Stimulated activated CD4-positive, alpha-beta T cell treated with anti-CD3 and anti-CD28 coated beads, Interleukin-2, amount 100 ng/mL, for 4 hours (primary cell): ENCODE measurements at places on chromosomes 3 and 15.

GRCh38 chr3:180306691-180307090 lies 270.0 kb upstream of the PEX5L start:
- DNase-seq: no peak

- DNase-seq: no peak
These were observed 14.4 kb downstream of the TMOD2 start for GRCh38 chr15:51765751-51766150.

DNA sequence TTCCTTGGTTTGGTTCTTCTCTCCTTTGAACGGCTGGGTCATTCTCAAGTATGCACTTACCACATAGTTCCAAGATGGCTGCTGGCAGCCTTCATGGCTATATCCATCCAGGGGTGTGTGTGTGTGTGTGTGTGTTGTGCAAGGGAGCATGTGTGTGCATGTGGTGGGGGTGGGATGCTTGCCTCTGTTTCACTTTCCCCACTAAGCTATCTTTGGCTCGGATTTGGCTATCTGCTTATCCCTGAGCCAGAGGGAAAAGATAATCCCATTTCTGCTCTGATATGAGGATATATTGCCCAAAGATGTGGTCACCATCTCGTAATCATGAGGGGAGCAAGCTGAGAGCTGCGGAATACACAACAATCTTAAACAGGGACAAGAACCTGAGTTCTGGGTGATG lies 26.2 kb downstream of the ANAPC13 start:
- no peak for DNase-seq

DNA sequence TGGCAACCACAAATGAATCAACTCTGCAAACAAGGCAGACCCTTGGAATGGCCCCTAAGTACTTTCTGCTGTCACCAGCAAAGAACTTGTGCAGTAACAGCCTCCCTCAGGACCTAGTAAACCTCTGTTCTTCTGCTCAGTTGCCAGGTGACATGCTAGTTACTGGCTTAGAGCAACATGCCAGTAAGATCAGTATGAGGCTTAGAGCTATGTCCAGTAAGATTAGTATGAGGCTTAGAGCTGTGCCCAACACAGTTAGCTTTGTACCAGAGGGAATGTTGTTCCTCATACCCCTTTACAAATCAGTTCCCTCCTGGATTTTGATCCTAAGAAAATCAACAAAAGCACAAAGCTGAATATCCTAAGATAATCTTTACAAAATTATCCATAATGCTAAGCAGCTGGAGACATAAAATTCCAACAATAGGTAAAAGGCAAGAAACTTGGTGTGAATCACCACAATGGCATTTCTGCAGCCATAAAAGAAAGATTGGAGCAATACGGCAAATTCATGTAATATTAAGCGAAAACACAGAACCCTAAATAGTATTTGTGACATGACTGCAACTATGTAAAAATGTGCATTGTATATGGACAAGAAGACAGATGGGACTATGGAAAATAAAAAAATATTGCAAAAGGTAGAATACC lies 107.3 kb upstream of the LPP start:
- DNase-seq: no peak

DNA sequence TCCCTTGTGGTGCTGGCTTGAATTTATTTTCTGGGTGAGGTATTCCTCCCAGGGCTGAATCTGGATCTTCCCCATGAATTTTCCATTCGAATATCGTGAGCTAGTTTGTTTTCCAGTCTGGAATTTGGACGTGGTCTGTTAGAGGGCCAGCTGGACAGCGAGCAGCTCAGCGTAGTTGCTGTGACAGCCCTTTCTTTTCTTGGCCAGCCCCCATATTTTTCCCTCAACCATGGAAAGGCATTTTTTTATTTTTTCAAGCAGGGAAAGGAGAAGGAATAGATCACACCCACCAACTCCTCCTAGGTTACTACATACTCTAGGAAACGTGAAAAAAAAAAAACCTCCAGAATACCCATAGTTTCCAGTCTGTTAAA lies 152.0 kb downstream of the KLHL25 start:
- no peak for DNase-seq

DNA sequence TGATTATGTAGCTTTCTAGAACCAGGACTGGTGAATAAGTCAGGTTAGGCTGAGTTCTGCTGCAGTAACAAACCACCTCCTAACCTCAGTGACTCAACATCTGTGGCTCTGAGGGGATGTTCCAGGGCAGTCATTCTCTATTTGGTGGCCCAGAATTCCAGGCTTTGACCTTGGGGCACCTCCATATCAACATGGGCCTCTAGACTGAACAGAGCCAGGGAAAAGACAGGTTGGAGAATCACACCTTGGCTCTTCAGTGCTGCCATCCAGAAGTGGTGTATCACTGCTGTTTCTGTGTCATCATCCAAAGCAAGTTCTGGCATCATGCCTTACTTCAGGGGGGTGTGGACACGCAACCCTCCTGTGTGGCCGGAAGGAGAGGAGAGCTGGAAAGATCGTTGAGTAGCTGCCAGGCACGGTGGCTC lies 15.3 kb downstream of the ZBTB47 start:
- no peak for DNase-seq

DNA sequence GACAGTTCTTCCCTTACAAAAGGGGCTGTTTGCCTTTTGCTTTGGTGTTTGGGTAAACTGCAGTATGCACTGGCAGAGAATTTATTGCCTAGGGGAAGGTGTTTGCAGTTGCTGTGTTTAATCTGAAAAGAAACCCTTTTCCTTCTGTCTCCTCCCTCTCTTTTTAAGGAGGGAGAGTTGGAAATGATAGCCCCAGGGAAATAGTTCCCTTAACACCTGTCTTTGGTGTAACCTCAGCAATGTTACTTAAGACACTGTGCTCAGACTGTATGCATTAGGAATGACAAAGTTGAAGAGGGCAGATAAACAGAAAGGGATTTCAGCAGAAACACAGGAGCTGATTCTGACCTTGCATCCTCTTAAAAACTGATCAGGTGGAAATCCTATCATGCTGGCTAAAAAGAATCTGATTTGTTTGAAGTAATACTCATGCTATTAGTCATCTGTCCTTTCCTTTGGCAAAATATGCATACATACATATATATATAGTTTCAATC lies 125.4 kb downstream of the TP63 start:
- no peak for DNase-seq
